ENCODE measurements at places on chromosomes 5 and 9. TPM values are rescaled to one million over a fixed set of nuclear protein-coding genes. Genes with fewer than 3 reads are reported as not detected.

DNA sequence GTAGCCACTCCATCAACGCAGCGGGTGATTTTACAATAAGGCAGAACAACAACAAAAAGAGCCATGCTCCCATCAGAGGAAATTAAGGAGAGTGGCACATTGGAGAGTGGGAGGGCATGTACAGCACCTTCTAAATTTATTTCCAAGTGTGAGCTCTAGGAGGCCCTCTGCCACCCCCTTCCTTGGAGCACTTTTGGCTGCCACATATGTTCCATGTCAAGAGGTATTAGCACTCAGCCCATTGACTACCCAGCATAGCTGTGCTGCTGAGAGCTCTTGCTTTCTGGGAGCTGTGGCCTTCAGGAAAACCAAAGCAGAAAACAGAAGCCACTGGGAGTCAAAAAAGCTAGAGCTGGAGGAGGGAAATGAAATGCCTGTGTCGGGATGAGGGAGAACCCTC is 200.2 kb upstream of the PANK3 start:
- no peak overlapping the region for H3K4me3 ChIP-seq
- DNase-seq: no peak
- H3K4me1 ChIP-seq: no peaks in the 10 kb centered on the region
- H3K27ac ChIP-seq: no peak overlapping the region
- peaks cover 13% of the 10 kb centered on the region for H3K27me3 ChIP-seq

- no peak overlapping the region for H3K27ac ChIP-seq
- no peak for DNase-seq
- no peak overlapping the region for H3K4me3 ChIP-seq
Measured at GRCh38 chr9:136803551-136804508, 3.9 kb upstream of the RABL6 start.

DNA sequence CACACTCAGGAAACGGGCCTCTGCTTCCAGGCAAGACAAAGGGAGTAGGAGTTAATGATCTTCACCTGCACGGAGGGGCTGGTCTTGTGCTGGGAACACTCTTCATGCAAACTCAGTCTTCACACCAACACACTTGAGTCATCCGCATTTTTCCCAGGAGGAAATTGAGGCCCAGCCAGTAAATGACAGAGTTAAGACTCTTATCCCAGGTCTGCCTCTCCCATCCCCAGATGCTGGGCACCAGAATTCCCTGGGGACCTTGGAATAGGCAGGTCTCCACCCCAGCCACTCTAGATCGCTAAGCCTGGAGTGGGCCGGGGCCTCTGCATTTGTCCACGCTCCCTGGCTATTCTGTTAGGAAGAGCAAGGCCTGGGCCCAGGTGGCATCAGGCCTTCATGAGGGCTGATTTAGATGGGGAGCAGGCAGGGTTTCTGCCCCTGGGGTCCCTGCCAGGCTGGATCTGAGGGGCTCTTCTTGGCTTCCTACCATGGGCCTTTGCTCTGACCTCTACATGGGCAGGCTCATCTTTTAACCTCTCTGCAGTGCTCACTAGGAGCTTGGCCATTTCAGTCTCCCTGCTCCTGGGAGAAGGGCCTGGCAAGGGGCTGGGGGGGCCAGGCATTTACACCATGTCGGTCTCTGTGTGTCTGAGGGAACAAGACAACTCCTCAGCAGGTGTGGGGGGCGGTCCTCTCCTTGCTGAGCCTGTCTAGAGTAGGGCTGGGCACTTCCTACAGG is 77.3 kb downstream of the AMBP start:
- H3K27ac ChIP-seq: no peak overlapping the region
- H3K27me3 ChIP-seq: no peaks in the 10 kb centered on the region
- no peaks in the 10 kb centered on the region for H3K4me1 ChIP-seq
- no peak overlapping the region for H3K4me3 ChIP-seq
- no peak for DNase-seq
- no peaks in the 10 kb centered on the region for H3K36me3 ChIP-seq

DNA sequence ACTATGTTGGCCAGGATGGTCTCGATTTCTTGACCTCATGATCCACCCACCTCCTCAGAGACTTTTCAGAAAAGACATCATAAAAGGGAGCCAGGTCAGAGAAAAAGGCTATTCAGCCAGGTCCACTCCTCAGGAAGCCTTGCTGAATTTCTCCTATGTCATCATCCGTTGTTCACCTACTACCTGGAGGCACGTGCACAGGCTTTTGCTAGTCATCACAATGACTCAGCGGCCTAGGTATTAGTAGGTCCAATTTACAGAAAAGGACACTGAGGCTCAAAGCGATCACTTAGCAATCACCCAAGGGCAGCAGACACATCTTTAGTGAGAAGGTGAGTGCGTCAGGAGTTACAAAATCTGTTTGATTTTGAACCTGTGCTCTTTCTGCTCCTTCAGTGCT is 72.3 kb upstream of the RAD23B start:
- peaks cover 14% of the 10 kb centered on the region for H3K4me1 ChIP-seq
- DNase-seq: no peak
- no peak overlapping the region for H3K27ac ChIP-seq
- H3K36me3 ChIP-seq: no peaks in the 10 kb centered on the region

DNA sequence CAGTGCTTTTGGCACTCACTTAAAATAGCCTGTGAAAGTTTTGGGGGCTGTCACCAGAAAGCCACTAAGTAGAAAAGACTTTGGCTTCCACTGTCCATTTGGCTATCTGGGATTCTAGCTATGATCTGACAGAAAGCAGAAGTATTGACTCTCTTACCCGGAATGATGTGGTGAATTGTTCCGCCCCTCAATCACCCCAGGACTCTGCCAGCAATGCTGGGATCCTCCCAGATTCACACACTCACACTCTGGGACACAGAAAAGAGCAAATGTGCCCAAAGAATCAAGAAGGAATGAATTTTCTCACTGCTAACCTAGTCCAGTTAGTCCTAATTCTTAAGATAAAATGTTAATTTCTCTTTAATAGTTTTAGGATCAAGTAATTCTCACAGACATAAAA is 576.9 kb downstream of the BNC2 start:
- no peak overlapping the region for H3K4me3 ChIP-seq
- no peaks in the 10 kb centered on the region for H3K4me1 ChIP-seq
- H3K27ac ChIP-seq: no peak overlapping the region
- no peaks in the 10 kb centered on the region for H3K27me3 ChIP-seq
- no peaks in the 10 kb centered on the region for H3K36me3 ChIP-seq
- DNase-seq: no peak

GRCh38 chr9:92480291-92480771 is 2.0 kb downstream of the ASPN start:
- no peaks in the 10 kb centered on the region for H3K27me3 ChIP-seq
- no peaks in the 10 kb centered on the region for H3K36me3 ChIP-seq
- H3K27ac ChIP-seq: no peak overlapping the region
- H3K4me3 ChIP-seq: no peak overlapping the region
- peaks cover 13% of the 10 kb centered on the region for H3K4me1 ChIP-seq

GRCh38 chr9:116447934-116448333 is 239.2 kb upstream of the TRIM32 start:
- no peaks in the 10 kb centered on the region for H3K36me3 ChIP-seq
- no peak overlapping the region for H3K27ac ChIP-seq
- H3K27me3 ChIP-seq: no peaks in the 10 kb centered on the region
- H3K4me3 ChIP-seq: no peak overlapping the region
- no peak for DNase-seq
- no peaks in the 10 kb centered on the region for H3K4me1 ChIP-seq

- H3K36me3 ChIP-seq: no peaks in the 10 kb centered on the region
- H3K27me3 ChIP-seq: peaks cover 61% of the 10 kb centered on the region
- peak; percentile 17 for DNase-seq
- peaks cover 27% of the 10 kb centered on the region for H3K4me1 ChIP-seq
- H3K27ac ChIP-seq: no peak overlapping the region
Measured at GRCh38 chr5:132010989-132011621, 353 bp downstream of the ACSL6 start.

- peaks cover 32% of the 10 kb centered on the region for H3K4me1 ChIP-seq
- peak overlapping the region; percentile 88 for H3K27ac ChIP-seq
- H3K36me3 ChIP-seq: peaks cover 28% of the 10 kb centered on the region
Measured at GRCh38 chr9:37187713-37188439, 67.5 kb downstream of the ZCCHC7 start.

DNA sequence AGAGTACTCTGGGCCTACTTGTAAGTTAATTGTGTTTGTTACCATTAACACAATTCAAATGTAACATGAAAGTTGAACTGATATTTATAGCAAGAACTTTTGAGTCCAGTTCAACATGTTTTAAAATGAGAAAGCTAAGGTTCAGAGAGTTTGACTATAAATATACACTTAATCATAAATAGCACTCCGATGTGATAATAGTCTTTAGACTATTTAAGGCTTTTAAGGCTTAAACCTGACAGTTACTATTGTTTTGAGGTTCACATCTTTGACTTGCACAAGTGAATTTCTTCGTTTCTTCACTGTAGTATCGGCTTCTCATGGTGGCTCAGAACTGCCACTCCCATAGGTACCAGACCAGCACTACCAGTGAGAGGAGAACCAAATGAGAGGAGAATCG is 42.4 kb downstream of the ZNF608 start:
- H3K27ac ChIP-seq: no peak overlapping the region
- no peak overlapping the region for H3K4me3 ChIP-seq
- peaks cover 5% of the 10 kb centered on the region for H3K27me3 ChIP-seq
- H3K4me1 ChIP-seq: no peaks in the 10 kb centered on the region

DNA sequence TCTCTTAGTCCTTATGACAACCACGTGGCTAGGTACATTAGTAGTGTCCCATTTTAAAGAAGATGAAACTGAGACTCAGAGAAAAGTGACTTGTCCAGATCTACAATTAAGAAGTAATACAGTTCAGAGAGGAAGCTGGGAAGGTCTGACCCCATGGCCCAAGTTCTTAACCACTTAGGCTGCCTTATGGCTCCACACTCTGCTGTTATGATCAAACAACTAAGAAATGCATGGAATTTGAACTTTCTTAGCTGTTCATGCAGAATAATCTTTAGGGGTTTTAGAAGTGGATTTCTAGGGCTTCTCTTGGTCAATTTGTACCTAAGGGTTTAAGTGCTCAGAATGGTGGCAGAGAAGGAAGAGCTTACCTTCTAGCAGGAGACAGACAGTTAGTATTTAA is 128.0 kb upstream of the MSX2 start:
- DNase-seq: no peak
- no peaks in the 10 kb centered on the region for H3K4me1 ChIP-seq
- no peak overlapping the region for H3K27ac ChIP-seq
- peaks cover 7% of the 10 kb centered on the region for H3K27me3 ChIP-seq

- no peaks in the 10 kb centered on the region for H3K36me3 ChIP-seq
- no peaks in the 10 kb centered on the region for H3K27me3 ChIP-seq
- DNase-seq: no peak
- no peak overlapping the region for H3K27ac ChIP-seq
Measured at GRCh38 chr5:105931881-105932421, 1738.8 kb downstream of the EFNA5 start.

DNA sequence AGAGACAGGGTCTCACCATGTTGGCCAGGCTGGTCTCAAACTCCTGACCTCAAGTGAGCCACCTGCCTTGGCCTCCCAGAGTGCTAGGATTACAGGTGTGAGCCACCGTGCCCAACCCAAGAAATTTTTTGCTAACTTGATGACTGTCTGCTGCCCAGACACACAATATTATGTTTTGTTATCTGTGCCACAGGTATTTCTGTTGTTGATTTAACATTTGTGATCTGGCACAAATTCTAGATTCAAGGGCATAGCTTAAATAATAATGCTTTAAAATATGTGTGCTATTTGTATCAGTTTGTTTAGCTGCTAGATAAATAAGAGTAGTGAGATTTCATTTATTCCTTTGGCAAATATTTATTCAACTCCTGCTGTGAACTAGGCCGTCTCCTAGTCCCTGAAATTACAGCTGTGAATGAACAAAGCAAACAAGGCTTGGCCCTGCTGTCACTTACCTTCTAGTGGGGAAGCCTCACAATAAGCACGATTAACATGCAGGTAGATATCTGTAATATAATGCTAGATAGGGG is 35.3 kb downstream of the GAPVD1 start:
- peaks cover 2% of the 10 kb centered on the region for H3K36me3 ChIP-seq
- no peak overlapping the region for H3K4me3 ChIP-seq
- no peaks in the 10 kb centered on the region for H3K27me3 ChIP-seq

GRCh38 chr9:133572821-133573361 is 36.3 kb downstream of the FAM163B start:
- DNase-seq: no peak
- H3K27me3 ChIP-seq: peaks cover 9% of the 10 kb centered on the region
- H3K36me3 ChIP-seq: no peaks in the 10 kb centered on the region
- H3K27ac ChIP-seq: no peak overlapping the region

GRCh38 chr5:168434001-168434400 is 52.3 kb upstream of the RARS1 start:
- no peaks in the 10 kb centered on the region for H3K4me1 ChIP-seq
- no peak for DNase-seq
- H3K27ac ChIP-seq: no peak overlapping the region
- H3K27me3 ChIP-seq: peaks cover 11% of the 10 kb centered on the region
- H3K4me3 ChIP-seq: no peak overlapping the region

DNA sequence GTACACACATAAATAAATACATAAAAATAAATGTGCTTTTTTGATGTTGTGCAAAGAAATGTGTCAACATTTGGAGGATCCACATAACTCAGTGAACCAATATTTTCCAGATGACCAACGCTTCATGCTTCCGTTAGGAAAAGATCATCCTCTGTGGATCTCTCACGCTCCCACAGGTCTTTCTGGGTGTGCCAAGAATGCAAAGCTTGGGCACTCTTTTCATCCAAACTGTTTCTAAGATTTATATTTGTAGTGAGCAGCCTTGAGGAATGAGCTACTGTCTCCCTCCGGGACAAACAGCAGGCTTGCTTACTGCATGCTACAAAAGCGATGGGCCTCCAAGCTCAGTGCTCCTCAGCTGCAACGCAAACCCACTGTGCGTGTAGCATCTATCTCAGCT is 46.2 kb upstream of the RUFY1 start:
- no peak for DNase-seq
- no peaks in the 10 kb centered on the region for H3K36me3 ChIP-seq
- no peak overlapping the region for H3K4me3 ChIP-seq
- H3K27me3 ChIP-seq: no peaks in the 10 kb centered on the region

DNA sequence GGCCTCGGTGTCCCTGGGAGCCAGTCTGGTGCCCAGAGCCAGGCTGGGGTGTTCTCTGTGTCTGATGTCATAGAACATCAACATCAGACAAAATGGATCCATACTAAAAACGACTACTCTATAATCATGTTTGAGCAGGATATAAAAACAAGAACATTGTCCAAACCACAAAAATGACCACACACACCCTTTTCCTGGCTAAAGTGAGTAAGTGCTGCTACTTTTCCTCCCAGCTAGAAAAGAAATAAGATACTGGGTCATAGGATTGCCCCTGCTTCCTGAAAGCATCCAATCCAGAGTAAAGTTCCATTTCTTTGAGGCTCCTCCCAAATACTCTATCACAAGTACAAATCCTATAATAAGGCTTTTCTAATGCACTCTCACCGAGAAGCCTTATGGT is 19.7 kb upstream of the TRAF1 start:
- no peaks in the 10 kb centered on the region for H3K27me3 ChIP-seq
- no peak overlapping the region for H3K4me3 ChIP-seq
- DNase-seq: no peak
- H3K36me3 ChIP-seq: no peaks in the 10 kb centered on the region
- no peaks in the 10 kb centered on the region for H3K4me1 ChIP-seq
- H3K27ac ChIP-seq: no peak overlapping the region

Gene SLIT3
- 1.7 TPM for total RNA-seq

Gene EGFLAM
- total RNA-seq: not detected

Gene IL4
- 1.5 TPM for total RNA-seq

Gene FOXD4L3
- not detected for total RNA-seq

Gene ENTPD8
- total RNA-seq: not detected

Gene ZNF608
- 0.05 TPM for total RNA-seq

Gene TAF11L5
- total RNA-seq: not detected

Gene CCL27
- 1.4 TPM for total RNA-seq

Gene SREK1IP1
- total RNA-seq: 22.9 TPM

Gene PDGFRB
- total RNA-seq: 1.1 TPM

Gene PKD2L2
- not detected for total RNA-seq

Gene ADAMTS2
- total RNA-seq: not detected

Gene FAM221B
- total RNA-seq: not detected

Gene MYORG
- total RNA-seq: 1.7 TPM

Gene LHFPL2
- total RNA-seq: 0.12 TPM

Gene ODF2
- 87.3 TPM for total RNA-seq

Gene DELE1
- 48.6 TPM for total RNA-seq
